ENCODE measurements at places on chromosomes 1 and 21. TPM values are rescaled to one million over a fixed set of nuclear protein-coding genes. Genes with fewer than 3 reads are reported as not detected.

- no peak overlapping the region for H3K27ac ChIP-seq
- H3K4me1 ChIP-seq = no peaks in the 10 kb centered on the region
- no peaks in the 10 kb centered on the region for H3K27me3 ChIP-seq
- no peaks in the 10 kb centered on the region for H3K36me3 ChIP-seq
- no peak for DNase-seq
Observed at GRCh38 chr1:64296459-64296858, 93.0 kb downstream of the UBE2U start.

DNA sequence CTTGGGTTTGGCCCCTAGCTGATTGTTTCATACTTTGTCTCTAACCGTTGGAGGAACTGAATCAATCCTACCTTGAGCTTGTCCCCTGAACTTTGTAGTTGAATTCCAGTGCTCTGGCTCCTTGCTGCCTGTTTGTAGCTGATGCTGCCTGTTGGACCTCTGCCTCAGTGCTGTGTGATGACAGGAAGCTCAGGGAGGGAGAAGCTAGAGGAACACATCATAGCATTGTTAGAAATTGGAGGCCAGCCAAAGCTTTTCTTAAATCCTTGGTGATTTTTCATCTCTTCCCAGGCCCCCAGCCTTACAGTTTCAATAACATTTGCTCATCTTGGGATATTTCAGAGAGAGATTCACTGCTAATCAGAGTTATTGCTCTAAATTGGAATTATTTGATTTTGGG, 34.0 kb downstream of the MACF1 start:
- H3K4me1 ChIP-seq = peaks cover 13% of the 10 kb centered on the region
- H3K36me3 ChIP-seq = peaks cover 15% of the 10 kb centered on the region
- H3K27ac ChIP-seq = no peak overlapping the region
- H3K27me3 ChIP-seq = no peaks in the 10 kb centered on the region
- no peak for DNase-seq
- no peak overlapping the region for H3K4me3 ChIP-seq

GRCh38 chr1:21620011-21620410, 49.1 kb downstream of the RAP1GAP start:
- no peak overlapping the region for H3K4me3 ChIP-seq
- H3K4me1 ChIP-seq = peaks cover 14% of the 10 kb centered on the region
- H3K27me3 ChIP-seq = peaks cover 13% of the 10 kb centered on the region
- no peak for DNase-seq
- no peak overlapping the region for H3K27ac ChIP-seq
- H3K36me3 ChIP-seq = no peaks in the 10 kb centered on the region

DNA sequence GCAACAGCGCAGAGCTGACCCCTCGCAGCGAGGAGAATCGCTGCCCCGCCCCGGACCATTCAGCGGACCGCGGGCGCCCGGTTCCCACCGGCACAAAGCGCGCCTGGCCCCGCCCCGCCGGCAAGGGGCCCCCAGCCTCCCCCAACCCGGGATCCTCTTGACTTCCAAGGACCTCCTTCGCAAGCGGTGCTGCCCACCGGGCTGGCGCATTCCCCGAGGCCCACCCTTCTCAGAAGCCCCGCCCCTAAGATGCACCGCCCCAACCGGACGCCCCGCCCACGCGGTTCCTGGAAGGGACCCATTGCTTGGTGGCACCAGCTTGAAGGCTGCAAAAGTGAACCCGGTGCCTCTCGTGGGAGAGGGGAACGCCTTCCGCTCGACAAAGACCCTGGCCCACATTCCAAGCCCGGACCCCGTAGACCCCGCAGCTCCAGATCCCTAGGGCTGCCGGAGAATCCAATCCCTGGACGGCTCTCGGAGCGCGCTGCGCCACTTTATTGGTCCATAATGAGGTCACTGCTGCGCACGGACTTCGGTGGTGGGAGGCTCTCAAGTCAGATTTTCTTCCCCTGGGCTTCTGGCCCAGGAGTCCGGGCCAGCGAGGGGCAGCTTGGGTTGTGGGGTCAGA, 2.0 kb downstream of the HES3 start:
- peak overlapping the region; percentile 84 for H3K4me3 ChIP-seq
- H3K27ac ChIP-seq = no peak overlapping the region
- no peak for DNase-seq
- peaks cover 74% of the 10 kb centered on the region for H3K27me3 ChIP-seq

- H3K27me3 ChIP-seq = no peaks in the 10 kb centered on the region
- H3K36me3 ChIP-seq = no peaks in the 10 kb centered on the region
- H3K27ac ChIP-seq = no peak overlapping the region
- no peak for DNase-seq
- H3K4me1 ChIP-seq = no peaks in the 10 kb centered on the region
- H3K4me3 ChIP-seq = no peak overlapping the region
Observed at GRCh38 chr21:21722731-21723130, 724.5 kb downstream of the NCAM2 start.

The HSD3B2 gene
- total RNA-seq = 6.1 TPM

The OPRD1 gene
- 1.1 TPM for total RNA-seq
